ENCODE measurements at places on chromosomes 5 and 9.
A peak's percentile ranks its signal among the peaks of the same experiment; 100 is the strongest.

DNA sequence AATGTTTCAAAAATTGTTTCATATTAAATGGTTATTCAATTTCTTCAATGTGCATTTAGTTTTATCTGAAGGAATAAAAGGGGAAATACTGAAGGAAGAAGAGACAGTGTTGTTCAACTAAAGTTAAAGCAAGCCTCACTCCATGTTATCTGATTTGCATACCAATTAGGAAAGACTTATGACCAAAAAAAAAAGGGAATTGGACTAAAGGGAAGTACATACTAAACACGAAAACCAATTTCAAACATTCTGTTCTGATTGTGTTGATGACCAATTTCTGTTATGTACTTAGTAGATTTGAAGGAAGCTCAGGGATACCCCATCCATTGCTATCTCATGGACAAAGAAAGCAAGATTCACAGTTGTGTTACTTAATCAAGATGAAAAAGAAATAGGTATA, 4.9 kb upstream of the GAPT start:
- DNase-seq = no peak

- DNase-seq = no peak
Observed at GRCh38 chr5:25552871-25553481, 908.2 kb upstream of the CDH10 start.

GRCh38 chr5:160660132-160660531, 191.9 kb downstream of the ATP10B start:
- DNase-seq = no peak

DNA sequence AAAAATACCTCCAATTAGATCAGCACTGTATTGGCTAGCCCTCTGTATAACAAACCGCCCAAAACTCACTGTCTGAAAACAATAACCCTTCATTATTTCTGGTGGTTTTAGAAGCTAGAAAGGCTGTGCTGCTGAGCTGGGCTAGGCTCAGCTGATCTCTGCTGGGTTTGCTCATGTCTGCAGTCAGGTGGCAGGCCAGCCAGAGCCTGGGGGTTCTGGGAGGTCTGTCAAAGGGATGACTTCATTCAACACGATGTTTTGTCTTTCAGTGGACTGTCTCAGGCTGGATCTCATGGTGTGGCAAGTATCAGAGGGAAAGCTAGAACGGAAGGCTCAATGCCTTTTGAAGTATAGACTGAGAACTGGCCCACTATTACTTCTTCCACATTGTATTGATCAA, 335.1 kb upstream of the DMAC1 start:
- DNase-seq = no peak

DNA sequence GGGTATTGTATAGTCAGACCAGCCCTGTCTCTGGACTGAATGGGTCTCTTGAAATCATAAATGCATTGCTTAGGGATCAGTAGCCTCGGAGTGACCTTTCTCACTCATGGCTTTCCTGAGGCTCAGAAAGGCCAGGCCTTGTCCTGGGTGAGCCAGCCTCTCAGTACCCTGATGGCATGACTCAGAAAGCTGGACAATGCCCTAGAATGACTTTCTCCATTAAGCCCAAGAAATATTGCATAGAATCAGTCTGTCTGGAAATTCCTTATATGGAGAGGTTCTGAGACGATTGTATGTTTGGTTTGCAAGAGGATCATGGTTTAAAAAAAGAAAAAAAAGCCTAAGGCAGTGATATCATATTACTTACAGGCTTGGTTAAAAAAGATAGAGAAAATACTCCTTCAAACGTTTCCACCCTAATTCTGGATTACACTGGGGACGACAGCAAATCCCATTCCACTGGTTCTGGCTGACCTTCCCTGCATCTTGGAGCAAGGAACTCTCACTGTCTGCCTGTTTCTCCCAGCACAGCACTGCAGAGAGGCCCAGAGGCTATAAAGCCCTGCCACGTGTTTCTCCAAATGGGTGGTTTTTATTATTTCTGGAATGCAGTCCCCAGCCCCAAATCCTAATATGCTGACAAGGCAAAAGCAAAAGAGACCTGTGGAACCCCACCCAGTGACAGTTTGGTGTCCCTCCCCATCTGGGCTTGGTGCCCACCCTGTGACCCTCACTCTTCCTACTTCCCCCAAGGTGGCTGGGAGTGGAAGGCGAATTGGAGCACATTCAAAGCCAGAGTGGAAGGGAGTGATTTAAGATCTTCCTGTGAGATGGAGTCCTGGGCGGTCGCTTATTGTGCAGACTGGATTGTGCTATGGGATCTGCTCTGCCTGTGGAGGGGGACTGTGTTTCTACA, 34.4 kb downstream of the MAP1B start:
- peak; percentile 68 for DNase-seq

DNA sequence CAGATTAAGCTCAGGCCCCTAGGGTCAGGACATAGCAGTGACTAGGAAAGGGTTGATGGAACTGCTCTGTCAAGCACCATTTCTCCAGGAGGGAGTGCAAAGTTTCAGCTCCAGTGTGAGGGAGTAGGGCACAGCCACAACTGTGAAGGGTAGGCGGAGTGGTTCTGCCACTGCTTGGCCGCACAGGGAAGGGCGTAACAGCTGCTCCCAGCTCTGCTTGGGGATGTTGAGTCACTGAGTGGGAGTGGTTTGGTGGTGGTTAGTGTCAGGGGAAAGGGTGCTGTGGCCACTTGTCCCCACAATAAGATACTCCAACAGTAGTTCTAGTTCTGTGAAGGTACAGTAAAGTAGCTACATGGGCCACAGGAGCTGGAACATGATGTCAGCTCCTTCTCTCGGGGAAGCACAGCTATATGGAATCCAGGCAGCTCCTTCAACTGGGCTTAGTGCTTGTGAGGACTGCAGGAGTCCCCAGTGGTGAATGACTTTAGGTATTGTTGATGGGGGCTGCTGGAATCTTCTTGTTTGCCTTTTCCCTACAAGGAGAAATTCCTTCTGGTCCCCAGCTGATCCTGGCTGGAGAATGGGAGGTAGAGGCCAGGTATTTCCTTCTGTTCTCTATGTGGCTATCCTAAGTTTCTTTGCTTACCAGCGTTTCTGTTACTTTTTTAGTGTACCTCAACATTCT, 314.5 kb downstream of the SPATA31D1 start:
- DNase-seq = no peak

- DNase-seq = no peak
Observed at GRCh38 chr5:166507810-166508425, 1783.5 kb upstream of the WWC1 start.

DNA sequence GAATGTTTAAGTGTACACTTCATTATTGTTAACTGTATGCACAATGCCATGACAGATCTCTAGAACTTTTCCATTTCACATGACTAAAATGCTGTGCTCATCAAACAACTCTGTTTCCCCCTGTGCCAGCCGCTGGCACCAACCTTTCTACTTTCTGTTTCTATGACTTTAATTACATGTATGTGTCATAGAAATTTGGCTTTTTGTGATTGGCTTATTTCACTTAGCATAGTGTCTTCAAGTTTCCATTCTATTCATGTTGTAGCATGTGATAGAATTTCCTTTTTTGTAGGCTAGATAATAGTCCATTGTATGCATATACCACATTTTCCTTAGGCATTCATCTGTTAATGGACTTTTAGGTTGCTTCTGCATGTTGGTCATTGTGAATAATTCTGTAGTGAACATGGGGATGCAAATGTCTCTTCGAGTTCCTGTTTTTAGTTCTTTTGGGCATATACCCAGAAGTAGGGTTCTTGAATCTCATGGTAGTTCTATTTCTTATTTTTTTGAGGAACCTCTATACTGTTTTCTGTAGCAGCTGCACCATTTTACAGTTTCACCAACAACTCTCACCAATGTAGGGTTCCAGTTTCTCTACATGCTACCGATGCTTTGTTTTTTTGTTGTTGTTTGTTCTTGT, 184.4 kb upstream of the DMRT1 start:
- DNase-seq = no peak

DNA sequence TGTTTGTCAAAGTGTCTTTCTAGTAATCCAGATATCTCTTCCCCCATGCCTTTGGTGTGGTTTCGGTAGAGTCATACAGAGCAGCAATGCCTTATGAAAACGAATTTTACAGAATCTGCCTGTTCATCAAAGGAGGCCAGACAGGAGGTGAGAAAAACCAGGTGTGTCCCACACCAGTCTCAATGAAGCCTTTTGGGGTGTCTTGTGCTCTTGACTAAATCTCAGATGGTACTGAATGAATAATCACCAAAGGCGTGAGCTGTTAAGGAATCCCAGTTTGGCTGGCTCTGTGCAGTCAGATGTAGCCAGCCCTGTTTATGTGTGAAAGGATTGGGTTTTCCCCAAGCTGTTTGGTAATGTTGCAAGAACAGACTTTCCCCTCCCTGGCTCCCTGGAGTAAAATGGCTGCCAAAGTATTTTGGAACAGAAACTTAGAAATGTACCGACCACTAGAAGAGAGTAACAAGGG, 70.8 kb upstream of the CDKN2B start:
- DNase-seq = no peak

- no peak for DNase-seq
Observed at GRCh38 chr9:92769990-92770359, 5.3 kb upstream of the BICD2 start.

DNA sequence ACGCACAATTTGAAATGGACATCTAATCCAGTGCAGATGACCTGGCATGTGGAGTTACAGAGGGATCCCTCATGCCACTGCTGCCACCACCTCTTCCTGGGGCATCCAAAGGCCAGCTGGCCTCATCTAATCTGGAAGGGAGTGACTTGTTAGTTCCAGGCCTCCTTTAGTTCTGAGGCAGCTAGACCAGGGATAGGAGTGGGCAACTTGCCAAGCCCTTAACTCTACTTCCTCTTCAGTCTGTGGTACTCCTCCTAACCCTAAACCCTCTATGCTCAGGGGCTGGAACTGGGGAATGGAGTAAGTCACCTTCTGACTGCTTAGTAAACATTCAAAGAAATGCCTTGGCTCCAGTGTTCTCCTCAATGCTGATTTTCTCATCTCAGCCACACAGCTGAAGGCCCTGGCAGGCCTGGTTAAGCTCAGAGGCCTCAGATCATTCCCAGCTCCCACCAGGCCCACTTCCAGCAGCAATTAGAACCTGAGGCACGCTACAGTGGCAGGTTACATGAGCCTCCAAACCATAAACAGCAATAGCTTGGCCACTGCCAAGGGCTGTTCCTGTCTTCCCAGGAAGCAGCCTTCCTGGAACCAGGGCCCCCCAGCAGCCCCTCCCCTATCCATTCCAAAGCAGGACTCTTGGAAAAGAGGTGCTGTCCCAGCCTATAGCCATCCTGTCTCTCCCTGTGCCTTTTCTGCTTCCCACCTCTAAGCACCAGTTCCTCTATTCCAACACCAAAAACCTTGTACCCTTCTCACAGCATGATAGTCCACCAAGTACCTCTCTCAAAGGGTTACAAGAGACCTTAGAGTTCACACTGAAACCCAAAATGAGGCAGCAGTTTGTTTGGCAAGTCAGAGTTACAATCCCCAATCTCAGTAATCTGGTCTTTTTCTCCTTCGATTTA, 2.0 kb downstream of the EIF4EBP3 start:
- no peak for DNase-seq

DNA sequence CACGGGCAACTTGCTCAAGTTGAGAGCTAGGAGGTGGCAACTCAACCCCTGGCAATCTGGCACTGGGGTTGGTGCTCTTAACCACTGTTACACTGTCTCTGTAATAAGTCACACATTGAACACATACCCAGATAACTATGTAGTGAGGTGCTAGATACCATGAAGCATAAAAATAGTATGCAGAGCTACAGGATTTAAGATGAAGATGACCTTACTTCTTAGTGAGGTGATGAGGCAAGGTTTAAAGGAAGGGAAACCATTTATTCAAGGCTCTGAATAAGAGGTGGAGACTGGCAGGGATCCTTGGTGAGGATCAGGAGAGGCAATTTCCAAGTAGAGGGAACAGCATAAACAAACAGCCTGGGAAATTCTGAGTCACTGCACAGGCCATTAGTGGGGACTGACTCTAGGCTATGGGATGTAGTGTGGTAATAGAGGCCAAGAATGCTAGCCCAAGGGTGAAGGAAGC, 67.6 kb upstream of the NR3C1 start:
- DNase-seq = peak; percentile 39

- no peak for DNase-seq
Observed at GRCh38 chr5:5584236-5584745, 161.8 kb downstream of the ICE1 start.

GRCh38 chr9:90301277-90301653, 341.4 kb downstream of the DIRAS2 start:
- peak; percentile 21 for DNase-seq

- DNase-seq = no peak
Observed at GRCh38 chr9:90825586-90825985, 24.0 kb downstream of the SYK start.

GRCh38 chr5:93433422-93433821, 147.6 kb downstream of the NR2F1-AS1 start:
- DNase-seq = peak; percentile 8

- DNase-seq = no peak
Observed at GRCh38 chr9:130112538-130113151, 58.9 kb downstream of the GPR107 start.
